ENCODE measurements at places on chromosomes 2 and 18.

GRCh38 chr2:176508984-176509740 lies 239.9 kb downstream of the MTX2 start:
- DNase-seq = no peak

DNA sequence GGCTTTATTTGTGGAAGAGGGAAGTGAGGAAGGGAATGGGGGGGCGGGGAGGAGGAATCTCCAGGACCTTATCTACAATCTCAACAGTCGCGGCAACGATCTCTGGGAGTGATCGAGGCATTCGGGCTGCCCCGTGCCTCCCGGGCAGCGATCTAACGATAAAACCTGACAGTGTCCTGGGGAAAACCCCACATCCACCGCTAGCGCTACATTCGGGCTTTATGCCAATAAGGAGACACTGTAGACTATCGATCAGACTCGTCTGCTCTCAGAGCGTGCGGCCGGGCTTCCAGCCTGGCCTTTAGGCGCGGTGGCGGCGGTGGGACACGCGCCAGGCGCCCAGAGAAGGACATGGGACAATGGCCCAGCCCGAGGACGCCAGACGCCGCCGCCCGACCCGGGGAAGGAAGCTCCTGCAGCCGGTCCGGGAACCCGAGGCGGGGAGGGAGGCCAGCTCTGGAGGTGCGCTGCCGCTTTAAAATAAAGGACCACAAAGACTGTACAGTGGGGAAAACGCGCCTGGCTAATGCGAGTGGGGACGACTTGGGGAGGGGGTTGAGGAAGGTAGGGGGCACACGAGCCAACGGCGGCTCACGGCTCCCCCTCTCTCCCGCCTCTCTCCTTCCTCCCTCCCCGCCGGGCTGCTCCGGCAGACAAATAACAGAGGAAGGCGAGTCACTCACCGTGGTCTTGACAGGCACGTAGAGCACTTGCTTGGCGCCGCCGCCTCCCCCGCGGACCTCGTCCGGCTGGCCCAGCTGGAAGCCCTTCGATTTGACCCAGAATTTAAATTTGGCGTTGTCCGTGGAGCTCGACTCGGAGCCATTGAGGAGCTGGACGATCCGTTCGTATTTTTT lies 2.2 kb downstream of the NOL4 start:
- DNase-seq = no peak

GRCh38 chr2:26942543-26943295 lies 27.7 kb upstream of the MAPRE3 start:
- peak; percentile 51 for DNase-seq

- DNase-seq = no peak
These were observed 551.2 kb upstream of the FSIP2 start for GRCh38 chr2:185187421-185187820.

DNA sequence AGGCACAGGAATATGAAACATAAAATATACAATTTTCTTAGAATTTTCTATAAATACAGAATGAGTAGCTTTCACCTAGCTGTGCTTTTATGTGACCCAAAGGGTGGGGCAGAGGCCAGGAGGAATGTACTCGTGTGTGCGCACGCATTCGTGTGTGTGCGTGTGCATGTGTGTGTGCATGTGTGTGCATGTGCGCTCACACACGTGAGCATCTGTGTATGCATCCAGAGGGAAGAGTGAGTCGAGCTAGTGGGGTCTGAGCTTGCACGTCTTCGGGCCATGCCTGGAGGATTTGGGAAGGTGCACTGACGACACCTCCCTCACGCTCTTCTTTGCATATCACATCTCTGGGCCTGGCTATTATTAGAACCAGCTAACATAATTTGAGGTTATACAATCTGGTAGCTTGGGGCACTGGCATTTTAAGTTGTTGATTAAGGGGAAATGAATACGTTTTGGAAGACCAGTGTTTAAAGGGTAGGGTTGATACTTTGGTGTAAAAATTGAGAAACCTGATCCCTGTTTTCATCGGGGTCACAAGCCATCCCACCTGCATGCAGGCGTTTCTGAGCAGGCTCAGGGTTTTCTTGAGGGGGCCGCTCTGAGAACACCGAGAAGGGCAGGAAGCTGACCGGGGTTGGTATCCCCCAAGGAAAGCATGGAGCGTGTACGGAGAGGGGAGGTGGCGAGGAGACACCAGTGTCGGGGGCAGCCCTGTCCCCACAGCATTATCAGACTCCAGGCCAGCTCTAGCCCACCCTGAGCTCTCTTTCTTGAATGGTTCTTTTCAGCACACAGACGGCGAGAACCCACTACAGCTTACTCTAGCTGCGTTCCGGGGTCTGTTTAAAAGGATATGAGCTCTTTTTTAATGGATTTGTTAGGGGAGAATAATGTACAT lies 85.3 kb downstream of the LRRFIP1 start:
- no peak for DNase-seq

GRCh38 chr2:241519669-241520068 lies 11.3 kb upstream of the STK25 start:
- DNase-seq = no peak

DNA sequence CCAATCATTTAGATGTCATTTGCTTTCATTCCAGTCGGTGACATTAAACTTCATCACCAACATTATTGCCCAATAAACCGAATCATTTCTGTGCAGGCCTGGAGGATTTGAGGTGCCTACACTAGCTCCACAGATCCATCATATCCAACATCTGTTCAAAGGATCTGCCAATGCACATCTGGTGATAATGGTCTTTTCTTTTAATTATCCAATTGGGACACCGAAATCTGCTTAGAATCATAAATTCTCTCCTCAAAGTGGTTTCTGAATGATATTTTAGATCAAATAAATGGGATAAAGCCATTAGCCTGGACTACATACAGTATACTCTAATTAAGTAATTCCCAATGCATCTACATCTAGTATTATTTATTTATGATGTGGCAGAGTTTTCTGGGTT lies 85.6 kb downstream of the ABCA12 start:
- DNase-seq = no peak

- DNase-seq = no peak
These were observed 2.9 kb downstream of the TEX261 start for GRCh38 chr2:70991742-70992141.

GRCh38 chr2:122856696-122857095 lies 1101.2 kb downstream of the TSN start:
- no peak for DNase-seq

- no peak for DNase-seq
These were observed 687.4 kb upstream of the ID2 start for GRCh38 chr2:7994397-7994951.

- no peak for DNase-seq
These were observed 60.1 kb downstream of the ITGB6 start for GRCh38 chr2:160139991-160140390.

DNA sequence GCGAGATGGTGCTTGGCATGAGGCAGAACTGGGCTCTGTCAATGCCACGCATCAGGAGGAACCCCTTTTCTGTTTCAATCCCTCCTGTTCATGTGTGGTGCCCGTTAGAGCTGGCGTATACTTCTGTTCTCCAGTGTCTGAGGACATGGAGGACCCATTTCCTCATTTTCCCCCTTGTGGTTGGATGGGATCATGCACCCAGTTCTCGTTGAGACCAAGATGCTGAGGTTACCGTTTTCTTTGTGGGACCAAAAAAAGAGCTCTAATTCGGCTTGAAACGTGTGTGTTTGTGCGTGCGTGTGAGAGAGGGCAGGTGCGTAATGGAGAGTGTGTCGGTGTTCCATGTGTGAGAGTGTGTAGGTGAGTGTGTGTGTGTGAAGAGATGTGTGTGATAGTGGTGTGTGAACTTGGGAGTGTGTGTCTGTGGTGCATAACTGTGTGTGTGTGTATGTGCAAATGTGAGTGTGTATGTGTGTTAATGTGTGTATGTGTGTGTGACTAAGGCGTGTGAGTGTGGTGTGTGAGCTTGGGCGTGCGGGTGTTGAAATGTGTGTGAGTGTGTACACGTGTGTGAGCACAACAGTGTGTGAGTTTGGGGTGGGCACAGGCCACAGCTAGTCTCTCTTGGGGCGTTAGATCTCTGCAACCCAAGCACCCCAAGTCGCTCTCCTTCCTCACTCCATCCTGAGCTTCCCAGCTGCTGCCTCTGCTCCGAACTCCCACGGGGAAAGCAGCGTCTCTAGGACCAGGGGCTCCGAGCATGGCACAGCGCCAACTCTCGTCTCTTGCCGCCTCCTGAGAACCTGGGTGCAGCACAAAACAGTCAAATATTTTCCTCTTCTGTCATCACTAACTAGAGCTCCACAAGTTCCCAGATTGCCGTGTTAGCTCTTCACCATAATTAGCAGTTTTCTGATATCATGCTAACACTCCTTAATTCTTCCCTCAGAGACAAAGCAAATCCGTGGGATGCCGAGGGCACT lies 75.8 kb downstream of the LONRF2 start:
- DNase-seq = no peak

DNA sequence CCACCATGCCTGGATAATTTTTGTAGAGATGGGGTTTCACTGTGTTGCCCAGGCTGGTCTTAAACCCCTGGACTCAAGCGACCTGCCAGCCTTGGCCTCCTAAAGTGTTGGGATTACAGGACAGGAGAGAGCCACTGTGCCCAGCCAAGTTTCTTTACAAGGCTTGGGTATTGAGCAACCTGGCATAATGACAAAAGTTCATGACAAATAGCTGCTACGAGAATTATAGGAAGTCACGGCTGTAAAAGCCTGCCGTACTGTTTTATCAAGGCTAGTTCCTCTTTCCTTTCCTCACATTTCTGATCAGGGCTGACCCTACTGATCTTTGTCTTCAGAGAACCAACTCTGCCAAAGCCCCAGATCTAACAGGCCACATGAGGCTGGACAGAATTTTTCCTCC lies 490.4 kb upstream of the SPRED2 start:
- DNase-seq = no peak

DNA sequence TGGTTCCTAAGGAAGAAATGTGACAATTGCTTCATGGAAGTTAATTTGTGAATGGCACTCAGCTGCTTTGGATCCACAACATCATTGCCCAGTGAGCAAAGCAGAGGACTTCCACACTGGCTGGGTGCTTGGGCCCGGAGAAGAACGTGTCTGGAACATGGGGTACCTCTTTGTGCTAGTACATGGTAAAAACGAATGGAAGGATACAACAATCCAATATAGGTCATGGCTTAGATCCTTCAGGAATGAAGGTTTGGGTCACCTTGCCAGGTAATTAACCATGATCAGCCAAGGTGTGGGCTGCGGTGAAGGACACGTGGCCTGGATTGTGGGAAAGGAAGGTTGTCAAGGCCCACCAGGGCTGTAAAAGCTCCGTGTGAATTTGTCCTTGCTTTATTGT lies 245.9 kb upstream of the HS6ST1 start:
- no peak for DNase-seq

DNA sequence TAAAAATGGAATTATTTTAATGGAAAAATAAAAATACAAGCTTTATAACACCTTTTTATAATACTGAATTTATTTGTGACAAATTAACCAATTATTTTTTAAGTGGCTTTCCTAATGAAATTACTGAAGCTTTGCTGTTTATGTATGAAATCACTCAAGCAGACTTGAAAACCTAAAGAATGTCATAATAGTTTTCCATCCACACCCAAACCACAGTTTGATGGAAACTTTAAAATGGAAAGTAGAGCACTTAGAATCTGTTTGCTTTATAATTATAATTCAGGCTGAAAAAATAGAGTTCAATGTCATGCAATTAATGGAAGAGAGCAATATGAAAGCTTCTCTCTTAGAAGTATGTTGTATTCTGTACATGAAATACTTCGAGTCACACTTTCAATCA lies 31.6 kb upstream of the WDR75 start:
- no peak for DNase-seq

GRCh38 chr2:175308005-175308404 lies 126.5 kb upstream of the ATP5MC3 start:
- DNase-seq = no peak

- no peak for DNase-seq
These were observed 166.3 kb upstream of the HDAC4 start for GRCh38 chr2:239566995-239567568.

DNA sequence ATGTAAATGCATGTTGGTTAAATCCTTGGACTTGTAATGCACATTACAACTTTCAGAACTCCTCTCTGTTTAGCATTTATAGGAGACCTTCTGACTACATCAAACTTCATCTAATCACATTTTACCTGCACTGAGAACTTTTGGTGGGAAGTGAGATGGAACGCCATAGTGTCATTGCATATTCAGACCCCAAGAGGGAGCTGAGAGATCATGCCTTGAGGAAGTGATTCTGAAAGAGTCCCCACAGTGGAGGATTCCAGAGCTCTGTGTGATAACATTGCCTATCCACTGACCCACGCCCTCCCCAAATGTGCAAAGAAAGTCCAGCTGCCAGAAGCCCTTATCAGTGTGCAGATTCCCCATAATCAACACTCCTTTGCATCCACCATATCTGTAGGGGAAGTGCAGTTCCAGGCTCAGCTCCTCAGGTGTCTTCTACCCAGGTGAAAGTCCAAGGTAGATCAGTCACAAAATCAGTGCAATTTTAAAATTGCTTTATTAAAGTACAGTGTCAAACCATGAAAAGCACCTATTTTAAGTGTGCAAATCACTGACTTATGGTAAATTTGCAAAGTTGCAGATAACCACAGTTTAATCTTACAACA lies 212.4 kb downstream of the RPIA start:
- DNase-seq = no peak

DNA sequence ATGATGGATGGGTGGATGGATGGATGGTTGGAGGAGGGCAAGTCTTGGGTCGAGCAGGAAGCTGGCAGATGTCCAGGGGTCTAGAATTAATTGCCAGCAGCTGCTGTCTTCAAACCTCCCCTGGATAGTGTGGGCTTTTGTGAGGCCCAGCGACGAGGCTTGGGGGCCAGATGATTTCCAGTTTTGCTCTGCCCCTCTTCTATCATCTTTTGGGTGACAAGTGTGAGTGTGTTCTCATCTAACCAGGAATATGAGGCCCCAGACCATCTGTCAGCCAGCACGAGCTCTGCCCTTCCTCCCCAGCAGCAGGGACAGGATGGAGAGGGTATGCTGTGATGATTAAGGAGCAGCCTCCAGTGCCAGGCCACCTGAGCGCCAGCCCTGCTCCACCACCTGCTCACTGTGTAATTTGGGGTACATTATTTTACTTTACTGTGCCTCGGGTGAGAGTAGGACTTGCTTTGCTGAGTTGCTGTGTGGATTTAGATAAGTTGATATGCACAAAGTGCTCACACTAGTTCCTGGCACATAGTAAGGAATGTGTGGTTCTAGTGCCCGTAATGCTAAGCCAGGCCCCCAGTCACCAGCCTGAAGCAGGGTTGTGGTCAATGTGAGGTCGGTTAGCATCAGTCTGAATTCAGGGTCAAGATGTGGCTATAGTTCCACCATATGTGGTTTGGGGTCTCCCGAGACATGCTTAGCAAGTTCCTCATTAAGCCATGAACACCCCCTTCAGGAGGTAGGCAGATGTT lies 251.1 kb downstream of the CYP26B1 start:
- DNase-seq = no peak

DNA sequence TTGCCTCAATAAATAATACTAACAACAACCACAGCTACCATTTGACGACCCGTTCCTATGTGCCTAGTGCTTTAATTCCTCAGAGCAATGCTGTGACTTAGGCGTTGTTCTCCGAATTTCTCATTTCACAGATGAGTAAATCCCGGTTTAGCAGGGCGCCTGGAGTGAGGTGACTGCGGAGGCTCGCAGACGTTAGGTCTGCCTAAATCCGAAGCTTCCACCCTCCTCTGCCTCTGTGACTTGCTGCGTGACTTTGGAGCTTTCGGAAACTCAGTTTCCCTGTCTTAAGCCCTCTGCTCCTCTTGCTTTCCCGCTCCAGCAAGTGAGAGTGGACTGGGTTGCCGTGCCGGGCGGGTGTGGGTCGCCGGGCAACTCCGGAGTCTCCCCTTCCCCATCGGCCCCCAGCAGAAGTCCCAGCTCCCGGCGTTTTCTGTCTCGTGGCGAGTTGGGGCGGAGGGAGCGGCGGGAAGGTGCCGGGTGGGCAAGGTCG lies 711 bp upstream of the ATOH8 start:
- DNase-seq = no peak

Data from T-helper 9 cell (primary cell).